ENCODE measurements at places on chromosomes 4 and X.

GRCh38 chr4:87451537-87451936, 29.2 kb downstream of the NUDT9 start:
- DNase-seq, result no peak

GRCh38 chr4:38318737-38319455, 345.1 kb upstream of the KLF3 start:
- DNase-seq, result peak; percentile 48

DNA sequence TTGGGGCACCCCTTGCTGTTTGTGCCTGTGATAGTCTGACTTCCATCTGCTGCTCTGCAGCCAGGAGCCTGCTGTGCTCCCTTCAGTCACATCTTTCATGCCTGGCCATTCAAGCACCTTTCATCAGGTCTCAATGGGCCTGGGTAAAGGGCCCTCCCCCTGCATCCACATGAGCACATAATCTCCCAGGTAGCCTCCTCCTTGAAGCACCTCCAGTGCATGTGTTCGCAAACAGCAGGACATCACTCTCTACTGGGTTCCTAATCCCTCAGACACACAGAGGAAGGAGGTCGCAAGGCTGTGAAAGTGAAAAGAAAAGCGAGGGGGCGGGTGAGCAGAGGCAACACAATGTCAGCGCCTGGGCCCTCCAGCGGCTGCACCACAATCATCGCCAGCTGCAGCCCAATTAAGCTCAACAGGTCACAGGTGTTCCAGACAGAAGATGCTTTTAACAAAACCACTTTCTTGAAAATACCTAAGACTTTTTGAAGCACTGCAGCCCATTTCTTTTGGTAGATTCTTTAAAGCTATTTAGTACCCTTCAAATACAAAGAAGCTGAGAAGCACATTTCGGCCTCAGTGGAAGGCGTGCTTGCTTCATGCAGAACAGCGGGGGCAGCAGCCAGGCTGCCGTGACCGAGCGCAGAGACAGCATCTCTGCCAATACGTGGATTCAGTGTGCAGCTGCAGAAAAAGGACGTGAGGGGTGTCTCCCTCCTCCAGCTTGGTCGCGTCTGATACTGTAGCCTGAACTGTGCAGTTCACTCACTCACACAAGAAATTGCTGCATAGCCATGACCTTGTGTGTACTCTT, 92.2 kb upstream of the SPRY1 start:
- DNase-seq, result no peak

DNA sequence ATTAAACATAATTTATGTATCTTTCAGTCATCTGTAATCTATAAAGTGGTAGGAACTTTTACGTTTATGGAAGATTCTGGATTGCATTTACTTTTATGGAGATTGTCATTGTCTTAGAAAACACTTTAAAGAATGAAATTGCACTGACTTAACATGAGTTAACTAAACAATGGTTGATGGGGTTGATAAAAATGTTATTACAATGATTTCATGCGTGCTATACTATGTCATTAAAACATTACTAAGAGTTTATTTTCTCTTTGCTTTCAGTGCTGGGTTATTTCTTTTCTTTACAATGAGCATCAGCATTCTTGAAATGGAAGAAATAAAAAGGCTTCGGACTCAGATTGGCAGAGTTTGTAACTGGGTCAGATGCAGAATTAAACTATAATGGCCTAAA, 67.1 kb upstream of the PDLIM3 start:
- DNase-seq, result no peak

DNA sequence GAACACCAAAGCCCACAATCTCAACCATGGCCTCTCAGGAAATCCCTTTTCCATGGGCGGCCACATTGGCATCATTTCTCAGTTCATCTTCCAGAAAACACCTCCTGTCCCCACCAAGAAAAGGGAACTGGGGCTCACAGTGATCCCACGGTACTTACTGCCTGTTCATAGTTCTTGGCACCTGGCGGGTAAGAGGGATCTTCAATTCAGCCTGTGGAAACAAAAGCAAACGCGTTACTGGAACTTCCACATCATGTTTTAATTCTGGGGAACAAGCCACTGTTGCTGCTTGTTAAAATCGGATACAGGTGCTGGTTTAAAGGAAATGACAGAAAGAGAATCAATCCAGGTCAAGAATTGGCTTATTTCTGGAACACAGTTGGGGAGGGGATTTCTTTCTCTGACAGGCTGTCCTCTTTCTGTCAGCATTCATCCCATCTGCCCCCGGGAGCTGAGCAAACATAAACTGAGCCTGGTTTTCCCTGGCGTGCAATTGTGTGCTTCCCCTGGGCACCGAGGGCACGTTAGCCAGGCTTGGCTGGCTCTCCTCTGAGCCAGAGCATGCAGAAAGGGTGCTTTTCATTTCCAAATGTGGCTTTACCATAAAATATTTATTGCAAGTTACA, 16.8 kb downstream of the CLNK start:
- DNase-seq, result no peak

DNA sequence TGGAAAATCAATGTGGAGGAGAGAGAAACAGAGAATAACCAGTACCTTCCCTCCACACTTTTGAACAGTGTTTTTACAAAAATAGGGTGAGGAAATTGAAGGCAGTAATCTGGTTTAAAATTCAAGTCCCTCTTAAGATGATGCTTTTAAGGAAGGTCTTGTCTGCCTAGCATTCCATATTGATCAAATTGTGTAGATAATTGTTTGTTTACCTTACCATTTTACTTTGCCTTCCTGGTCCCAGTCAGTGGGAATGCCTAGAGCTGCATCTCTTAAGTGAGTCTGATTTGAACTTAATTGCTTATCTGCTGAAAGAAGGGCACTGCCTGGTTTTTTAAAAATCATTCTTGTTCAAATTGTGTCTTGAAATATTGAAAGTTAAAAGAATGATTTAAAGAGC, 14.4 kb upstream of the MAOA start:
- no peak for DNase-seq

DNA sequence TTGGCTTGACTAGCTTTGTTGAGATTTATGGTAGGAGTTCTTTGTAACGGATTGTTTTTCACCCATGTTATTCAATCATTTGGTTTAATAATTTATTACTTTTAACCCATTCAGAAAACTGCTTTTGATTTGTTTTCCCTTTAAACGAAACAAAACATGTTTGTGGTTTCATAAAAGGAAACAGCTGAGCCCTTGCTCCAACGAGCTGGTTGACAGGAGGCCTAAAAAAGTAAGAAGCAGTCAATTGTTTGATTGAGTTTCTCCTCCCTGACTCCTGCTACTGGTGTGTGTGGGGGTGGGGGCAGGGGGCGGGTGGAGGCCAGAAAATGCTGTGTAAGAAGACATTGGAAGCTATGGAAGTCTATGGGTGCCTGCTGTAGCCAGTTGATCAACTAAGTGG, 102.8 kb downstream of the CHRDL1 start:
- DNase-seq, result no peak

- DNase-seq, result no peak
These were observed 210.7 kb upstream of the PRPS2 start for GRCh38 chrX:12580548-12580947.

DNA sequence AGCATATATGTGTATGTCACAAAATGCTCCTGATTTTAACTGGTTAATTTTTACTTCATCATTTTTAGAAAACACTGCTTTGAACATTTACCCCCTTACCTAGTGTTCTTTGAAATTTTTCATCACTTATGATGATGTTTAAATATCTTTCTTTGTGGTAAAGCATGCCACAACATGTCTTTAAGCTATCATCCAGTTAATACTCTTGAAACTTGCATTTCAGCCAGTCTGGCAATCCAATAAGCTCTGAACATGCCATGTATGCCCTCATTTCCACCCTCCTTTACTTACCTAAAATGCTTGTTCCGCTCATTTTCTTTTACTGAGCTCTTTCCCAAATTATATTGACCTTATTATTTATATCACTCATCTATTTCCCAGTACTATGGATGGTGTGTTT, 581.2 kb downstream of the RAPGEF2 start:
- DNase-seq, result no peak

DNA sequence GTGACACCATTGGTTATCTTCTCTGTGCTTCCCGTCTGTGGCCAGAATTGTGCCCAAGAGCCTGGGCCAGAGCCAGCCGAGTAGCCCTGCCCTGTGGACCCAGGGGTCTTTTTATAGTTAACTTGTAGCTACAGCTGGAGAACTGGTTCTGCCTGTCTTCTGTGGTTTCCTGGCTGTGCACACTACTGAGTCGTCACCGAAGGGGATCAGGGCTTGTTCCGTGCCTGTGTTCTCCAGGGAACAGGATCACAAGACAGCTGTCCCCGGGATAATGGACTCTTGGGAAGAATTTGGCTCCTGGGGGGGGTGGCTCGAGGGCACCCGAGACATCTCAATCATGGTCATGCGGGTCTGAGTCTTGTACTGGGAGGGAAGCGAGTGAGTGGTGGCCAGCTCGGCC, 22.1 kb upstream of the OPN1LW start:
- DNase-seq, result no peak

DNA sequence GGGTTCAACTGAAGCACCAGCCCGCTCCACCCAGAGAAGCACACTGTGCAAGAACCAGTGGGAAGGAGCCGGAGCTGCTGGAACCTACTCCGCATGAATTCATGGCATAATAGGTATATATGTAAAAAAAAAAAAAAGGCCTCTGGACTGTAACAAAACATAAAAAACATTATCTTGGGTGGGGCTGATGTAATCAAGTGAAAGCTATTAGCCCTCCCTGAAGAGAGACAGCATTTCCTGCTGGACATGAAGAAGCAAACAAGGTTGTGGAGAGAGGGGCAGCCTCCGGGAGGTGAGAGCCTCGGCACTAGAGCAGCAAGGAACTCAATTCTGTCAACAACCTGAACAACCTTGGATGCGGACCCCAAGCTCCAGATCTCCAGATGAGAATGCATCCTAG, 50.7 kb downstream of the PLAC1 start:
- DNase-seq, result no peak

DNA sequence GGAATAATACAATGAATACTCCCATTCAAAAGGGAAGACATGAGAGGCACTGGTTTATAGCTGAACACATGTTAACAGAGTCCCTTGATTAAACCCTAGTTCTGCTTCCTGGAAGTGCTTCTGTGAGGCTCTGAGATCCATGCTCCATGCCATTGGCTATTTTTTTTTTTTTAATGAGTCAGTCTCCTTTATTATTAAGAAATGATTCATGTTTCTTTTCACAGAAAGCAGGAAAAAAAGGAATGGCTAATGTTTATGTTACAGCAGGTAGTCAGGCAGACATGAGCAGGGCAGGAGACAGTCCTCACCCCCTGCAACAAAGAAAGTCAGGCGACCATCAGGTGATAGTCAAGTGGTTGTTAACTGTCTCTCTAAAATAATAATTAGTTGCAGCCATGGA, 598.7 kb downstream of the EPHA5 start:
- DNase-seq, result no peak

DNA sequence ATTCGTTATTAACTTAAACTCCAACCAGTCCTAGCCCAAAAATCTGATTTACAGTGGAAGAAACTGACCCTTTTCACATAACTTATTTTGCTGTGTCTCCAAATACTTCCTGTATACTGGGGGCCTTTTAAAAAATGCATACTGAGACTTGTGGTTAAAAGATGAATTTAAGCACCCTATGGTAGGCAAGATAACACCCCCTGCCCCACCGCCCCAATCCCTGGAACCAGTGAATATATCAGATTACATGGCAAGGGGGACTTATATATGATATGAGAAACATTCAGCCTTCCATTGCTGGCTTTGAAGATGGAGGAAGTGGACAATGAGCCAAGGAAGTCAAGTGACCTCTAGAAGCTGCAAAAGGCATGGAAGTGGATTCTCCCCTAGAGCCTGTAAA, 3.1 kb upstream of the CLCN3 start:
- no peak for DNase-seq

GRCh38 chr4:26741491-26741871, 119.2 kb upstream of the STIM2 start:
- no peak for DNase-seq

DNA sequence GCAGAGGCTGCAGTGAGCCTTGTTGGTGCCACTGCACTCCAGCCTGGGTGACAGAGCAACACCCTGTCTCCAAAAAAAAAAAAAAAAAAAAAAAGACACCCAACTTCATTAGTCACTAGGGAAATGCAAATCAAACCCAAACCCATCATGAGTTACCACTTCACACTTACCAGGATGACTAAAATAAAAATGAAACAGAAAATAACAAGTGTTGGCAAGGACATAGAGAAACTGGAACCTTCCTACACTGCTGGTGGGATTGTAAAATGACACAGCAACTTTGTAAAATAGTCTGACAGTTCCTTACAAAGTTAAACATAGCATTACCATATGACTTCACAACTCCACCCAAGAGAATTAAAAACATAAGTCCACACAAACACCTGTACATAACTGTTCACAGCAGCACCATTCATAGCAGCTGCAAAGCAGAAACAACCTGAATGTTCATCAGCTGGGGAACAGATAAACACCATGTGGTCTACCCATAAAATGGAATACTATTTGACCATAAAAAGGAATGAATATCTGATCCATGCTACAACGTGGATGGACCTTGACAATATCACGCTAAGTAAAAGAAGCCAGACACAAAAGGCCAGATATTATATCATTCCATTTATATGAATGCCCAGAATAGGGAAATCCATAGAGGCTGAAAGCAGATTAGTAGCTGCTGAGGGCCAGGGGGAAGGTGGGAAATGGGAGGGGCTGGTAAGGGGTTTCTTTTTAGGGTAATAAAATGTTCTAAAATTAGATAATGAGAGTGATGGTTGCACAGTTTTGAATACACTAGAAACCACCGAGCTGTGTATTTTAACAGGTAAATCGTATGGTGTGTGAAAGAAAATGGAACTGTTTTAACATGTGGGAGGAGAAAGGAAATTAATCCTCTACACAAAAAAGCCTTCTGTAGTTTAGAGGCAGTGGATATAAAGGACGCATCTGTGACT, 18.3 kb downstream of the CD99L2 start:
- no peak for DNase-seq

- DNase-seq, result no peak
These were observed 82.1 kb downstream of the SLC39A8 start for GRCh38 chr4:102263024-102263787.

DNA sequence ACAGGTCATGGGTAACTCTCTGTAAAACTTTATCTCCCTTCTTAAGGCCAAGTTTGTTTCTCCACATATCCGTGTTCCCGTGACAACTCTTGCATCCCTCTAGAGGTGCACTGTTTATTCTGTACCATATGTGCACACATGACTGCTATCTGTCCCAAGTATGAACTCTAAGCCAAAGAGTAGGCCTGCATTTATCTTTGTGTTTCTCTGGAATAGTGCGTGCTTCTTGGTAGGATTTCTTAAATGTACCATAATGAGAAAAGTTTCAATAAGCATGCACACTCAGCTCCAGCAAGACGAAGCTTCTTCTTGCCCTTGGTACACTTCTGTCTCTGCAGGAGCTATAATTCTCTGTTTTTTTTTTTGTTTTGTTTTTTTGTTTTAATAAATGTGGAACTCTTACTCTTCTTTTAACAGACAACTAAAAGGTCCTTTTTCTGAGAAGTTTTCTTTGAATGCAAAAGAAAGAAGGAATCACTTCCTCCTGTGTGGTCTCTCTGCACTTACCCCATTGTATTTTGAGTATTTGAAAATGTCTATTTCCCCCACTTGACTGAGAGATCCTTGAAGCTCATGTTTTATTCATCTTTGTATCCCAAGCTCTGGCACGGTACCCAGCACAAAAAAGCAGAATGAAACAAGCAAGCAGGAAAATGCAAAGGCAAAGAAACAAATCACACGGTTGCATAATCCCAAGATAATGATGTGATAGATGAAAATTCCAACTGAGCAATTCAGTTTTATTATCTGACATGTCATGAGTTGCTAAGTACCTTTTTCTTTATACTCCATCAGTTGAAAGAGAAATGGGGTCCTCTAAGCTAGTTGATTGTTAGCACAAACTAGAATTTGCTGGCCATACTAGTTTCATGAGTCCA, 521.9 kb upstream of the BOD1L1 start:
- no peak for DNase-seq

Measured in activated CD4-positive, alpha-beta T cell treated with anti-CD3 and anti-CD28 coated beads for 24 hours (primary cell).